ENCODE measurements at places on chromosomes 7 and 10.

DNA sequence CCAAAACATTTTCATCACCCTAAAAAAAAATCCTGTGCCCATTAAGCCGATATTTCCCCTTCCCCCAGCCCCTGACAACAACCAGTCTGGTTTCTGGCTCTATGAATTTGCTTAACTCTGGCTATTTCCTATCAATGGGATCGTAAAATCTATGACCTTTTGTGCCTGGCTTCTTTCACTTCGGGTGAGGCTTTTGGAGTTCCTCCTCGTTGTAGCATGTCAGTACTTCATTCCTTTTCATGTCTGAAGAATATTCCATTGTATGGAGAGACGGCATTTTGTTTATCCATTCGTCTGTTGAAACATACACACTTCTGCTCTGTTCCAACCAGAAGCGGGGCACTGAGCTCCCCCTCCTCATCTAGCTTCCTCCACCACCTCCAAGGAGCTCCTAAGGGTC lies 29.5 kb downstream of the TACC2 start:
- no peak for DNase-seq

DNA sequence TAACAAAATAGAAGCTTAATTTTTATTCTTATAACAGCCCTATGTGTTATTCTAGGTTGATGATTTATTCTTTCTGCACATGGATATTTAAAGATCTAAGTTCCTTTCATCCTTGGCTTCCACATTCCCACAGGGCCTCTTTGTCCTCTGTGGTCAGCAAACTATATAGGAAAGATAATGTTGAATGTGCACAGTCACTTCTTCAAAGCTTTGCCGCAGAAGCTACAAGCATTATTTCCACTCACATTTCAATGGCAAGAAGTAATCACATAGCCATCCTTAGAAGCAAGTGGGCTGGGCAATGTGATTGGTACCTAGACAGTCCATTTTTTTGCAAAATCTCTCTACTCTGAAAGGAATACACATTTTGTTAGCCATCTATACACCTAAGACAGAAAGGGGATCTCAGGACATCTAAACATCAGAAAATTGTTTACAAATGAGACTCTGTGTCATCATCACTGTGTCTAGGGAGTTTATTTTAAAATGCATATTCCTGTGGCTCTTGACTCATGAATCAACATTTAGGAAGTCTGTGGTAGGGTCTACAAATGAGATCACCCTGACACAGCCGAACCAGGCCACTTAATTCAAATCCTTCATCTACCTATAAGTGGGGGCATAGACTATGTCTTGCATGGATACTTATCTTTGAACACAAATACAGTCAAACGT lies 1060.5 kb downstream of the XPNPEP1 start:
- DNase-seq = no peak

DNA sequence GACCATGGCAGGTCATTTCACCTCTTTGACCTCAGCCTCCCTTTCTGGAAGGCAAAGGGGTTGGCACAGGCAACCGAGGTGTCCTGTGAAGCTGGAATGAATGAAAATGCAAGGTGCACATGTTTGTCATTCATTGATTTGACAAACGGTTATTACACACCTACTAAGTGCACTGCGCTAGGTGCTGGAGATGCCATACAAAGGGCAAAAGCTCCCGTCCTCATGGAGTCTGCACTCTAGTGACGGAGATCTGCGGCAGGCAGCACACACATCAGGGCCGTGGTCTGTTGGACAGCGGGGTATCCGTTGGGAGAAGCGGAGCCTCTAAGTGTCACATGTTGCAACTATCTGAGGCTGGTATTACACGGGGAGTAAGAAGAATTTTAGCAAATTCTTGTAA lies 44.2 kb downstream of the PRF1 start:
- DNase-seq = no peak

DNA sequence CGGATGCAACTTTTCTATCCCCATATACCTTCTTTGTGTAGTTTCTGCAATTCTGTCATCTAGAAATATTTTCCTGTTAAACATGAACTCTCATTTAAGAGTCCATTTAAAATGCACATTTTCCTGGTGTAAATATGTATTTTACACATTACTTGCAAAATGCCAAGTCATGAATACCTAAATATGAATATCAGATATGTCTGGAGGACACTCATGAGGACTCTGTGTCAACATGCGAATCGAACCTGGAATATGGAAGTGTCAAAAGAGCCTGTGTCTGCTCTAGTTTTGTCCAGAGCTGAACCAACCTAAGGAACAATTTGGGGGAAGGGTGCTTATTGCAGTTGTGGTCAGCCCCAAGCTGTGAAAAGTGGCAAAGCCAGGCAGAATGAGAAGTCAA lies 163.7 kb upstream of the CELF2 start:
- no peak for DNase-seq

DNA sequence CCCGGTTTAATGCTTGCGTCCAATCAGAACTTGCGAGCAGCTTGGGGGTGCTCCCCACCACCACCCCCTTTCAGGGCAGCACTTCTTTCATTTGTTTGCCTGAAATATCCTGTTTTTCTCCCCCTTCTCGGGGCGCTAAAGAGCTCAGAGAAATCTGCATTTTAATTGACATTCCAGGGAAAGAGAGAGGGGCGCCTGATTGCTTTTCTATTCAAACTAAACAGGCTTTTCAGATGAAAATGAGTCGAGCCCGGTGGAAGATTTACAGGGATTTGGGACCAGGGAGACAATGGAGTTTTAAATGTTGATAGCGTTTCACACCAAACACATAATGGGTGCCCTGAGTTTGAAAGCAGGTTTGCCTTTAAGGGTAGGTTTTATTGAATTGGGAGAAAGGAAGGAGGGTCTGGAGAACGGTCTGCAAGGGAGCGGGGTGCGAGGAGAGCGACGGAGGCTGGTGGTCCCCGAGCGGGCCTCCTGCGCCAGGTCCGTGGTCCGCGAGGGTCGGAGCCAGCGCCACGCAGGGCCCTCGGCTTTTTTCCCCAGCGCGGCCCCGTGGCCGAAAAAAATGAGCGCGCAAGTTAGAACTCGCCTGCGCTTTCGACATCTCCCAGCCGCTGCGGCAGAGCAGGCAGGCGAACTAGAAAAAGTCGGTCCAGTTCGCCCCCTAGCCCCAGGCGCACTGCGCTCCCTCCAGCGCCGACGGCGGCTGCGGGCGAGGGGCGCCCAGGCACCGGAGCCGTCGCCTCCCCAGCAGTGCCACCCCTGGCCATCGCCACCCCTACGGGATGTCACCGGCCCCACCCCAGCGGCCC lies 1.3 kb downstream of the FGFR2 start:
- DNase-seq = no peak

DNA sequence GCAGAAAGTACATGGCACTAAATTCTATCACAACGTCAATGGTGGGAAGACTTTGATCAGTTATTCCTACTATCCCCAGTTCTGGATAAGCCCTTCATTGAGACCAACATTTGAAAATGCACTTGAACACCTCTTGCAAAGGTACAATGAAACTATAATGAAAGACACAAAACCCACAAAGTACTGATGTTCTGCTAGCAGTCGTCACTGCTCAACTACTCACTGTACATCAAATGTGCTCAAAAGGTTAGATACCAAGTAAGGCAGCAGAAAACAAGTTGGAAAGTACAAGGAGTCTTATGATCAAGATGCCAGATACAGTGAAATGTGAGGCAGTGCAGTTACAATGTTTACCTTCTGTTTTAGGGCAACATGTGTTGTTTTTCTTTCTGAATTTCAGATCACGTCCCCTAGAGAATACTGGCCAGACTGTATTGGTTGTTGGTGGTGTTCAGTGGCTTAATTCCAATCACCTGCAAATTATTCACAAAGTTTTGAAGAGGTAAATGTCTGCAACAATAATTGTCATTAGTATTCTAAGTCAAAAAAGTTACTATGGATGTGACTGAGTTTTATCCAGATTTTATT lies 62.4 kb upstream of the WNT16 start:
- no peak for DNase-seq

GRCh38 chr7:94295850-94296249 lies 98.8 kb upstream of the COL1A2 start:
- DNase-seq = no peak

DNA sequence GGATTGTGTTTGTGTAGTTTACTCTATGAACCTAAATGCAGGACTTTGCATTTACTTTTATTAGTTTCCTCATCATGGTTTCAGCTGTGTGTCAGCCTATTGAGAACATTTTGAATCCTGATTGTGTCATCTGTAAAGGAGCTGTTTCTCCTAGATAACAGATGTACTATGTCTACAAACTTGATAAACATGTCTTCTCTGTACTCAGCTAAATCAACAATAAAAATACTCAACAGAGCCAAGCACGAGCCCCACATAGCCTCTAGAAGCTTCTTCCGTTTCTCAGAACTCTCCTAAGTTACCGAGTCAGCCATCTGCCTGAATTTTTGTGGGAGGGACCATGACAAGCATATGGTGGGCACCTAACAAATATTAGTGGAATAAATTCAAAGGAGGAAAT lies 234.7 kb downstream of the SKAP2 start:
- DNase-seq = no peak

DNA sequence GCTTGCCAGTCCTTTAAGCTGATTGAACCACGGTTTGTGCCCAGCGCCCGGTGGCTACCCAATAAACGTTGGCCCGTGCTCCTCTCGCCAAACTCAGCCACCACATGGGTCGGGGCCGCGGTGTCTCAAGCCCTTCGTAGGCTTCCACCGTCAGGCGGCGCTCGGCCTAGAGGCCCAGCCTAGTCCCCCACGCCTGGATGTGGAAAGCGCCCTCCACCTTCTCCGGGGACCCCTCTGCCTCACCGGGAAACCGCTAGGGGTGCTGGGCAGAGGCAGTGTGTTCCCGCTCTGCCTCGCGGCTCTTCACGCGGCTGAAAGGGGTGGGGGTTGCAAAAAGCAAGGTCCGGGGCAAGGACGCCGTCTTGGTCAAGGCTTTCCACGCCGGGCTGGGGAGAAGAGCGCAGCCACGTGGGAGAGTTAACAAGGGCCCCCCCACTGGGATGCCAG lies 29.8 kb downstream of the LEP start:
- DNase-seq = no peak

- no peak for DNase-seq
Measured at GRCh38 chr10:132064771-132065437, 842 bp upstream of the JAKMIP3 start.

- DNase-seq = no peak
Measured at GRCh38 chr7:154909241-154910105, 93.5 kb downstream of the PAXIP1 start.

DNA sequence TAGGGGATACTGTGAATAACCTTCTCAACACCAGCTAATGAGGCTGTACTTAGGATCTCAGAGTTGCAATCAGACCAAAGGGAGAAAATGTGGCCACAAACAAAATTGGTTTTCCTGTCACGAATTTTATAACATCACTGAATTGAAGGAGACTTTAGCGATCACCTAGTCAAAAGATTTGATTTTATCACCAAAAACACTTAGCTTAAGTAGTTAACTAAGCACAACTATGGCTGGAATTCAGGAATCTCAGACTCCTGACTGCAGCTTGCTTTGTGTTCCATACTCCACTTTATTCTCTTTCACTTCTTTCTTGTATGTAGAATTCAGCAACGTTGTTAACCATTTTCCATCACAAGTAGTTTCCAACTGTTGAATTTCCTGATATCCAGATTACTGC lies 152.0 kb downstream of the SLC16A9 start:
- no peak for DNase-seq

- DNase-seq = no peak
Measured at GRCh38 chr10:110845756-110846620, 25.7 kb upstream of the PDCD4 start.

GRCh38 chr7:11376529-11376928 lies 402.9 kb downstream of the PHF14 start:
- no peak for DNase-seq

GRCh38 chr10:31602541-31603234 lies 283.7 kb downstream of the ZEB1 start:
- DNase-seq = no peak

GRCh38 chr10:8614054-8614565 lies 559.6 kb downstream of the GATA3 start:
- no peak for DNase-seq

DNA sequence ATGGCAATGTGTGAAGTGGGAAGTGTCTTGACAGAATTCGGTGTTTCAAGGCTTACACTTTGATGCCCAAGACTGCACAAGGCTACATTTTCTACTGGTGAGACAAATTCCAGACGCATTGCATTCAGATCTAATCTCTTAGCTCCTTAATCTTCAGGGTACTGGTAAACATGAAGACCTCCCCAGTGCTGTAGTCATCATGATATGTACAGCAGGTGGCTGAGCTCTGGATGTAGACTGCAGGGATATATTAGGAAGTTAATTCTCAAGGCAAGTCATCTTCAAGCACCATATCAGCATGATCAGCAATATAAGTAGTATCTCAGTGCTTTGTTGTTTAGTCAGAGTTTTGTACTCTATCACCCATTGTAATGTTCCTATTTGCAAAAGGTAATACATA lies 61.8 kb downstream of the IKZF1 start:
- DNase-seq = no peak

- no peak for DNase-seq
Measured at GRCh38 chr10:102122450-102122849, 2.3 kb upstream of the LDB1 start.

- DNase-seq = no peak
Measured at GRCh38 chr10:69742928-69743602, 58.6 kb upstream of the COL13A1 start.

- DNase-seq = no peak
Measured at GRCh38 chr7:139758388-139758787, 19.4 kb downstream of the HIPK2 start.

GRCh38 chr10:110758898-110759297 lies 112.8 kb upstream of the PDCD4 start:
- DNase-seq = no peak

DNA sequence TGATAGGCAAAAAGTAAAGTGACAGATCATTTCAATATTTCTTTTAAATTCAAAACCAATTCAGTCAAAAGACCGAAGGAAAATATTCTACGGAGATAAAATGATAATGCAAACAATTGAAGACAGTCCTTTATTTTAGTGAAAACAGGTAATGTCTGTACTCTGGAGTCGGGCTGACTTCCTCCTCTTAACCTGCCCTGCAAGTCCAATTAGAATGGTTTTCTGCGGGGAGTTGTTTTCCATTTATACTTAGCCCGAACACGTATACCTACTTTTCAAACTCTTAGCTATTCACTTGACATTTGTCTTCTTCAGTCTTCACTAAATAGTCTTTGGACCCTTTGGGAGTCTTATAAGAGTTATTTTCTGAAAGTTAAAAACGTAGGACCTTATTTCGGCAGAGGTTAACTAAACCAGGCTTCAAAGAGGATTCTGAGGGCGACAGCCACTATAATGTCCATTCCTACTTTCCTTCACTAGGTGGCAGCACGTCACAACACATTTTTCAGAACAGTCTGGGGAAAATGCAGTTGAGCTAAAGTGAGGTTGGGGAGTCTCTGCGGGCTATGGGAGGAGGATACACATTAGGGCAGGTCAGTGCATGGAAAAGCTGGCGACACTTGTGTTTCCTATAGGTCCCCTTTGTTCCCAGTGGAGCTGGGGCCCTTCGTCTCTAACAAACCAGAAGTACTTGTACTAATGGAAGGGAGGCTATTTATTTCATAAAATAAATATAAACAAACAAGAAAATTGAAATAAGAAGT lies 472.0 kb downstream of the KCNMA1 start:
- no peak for DNase-seq

GRCh38 chr7:70743531-70744325 lies 388.2 kb upstream of the GALNT17 start:
- no peak for DNase-seq

GRCh38 chr10:22605168-22605567 lies 109.2 kb downstream of the PIP4K2A start:
- DNase-seq = no peak

GRCh38 chr7:118214833-118215182 lies 9.7 kb upstream of the ANKRD7 start:
- DNase-seq = no peak
